NCI-H2107 (cell line): ENCODE measurements at places on chromosomes 6 and 20.
A peak's percentile ranks its signal among the peaks of the same experiment; 100 is the strongest.

GRCh38 chr20:20237093-20237959 is 130.6 kb upstream of the INSM1 start:
- DNase-seq = no peak

DNA sequence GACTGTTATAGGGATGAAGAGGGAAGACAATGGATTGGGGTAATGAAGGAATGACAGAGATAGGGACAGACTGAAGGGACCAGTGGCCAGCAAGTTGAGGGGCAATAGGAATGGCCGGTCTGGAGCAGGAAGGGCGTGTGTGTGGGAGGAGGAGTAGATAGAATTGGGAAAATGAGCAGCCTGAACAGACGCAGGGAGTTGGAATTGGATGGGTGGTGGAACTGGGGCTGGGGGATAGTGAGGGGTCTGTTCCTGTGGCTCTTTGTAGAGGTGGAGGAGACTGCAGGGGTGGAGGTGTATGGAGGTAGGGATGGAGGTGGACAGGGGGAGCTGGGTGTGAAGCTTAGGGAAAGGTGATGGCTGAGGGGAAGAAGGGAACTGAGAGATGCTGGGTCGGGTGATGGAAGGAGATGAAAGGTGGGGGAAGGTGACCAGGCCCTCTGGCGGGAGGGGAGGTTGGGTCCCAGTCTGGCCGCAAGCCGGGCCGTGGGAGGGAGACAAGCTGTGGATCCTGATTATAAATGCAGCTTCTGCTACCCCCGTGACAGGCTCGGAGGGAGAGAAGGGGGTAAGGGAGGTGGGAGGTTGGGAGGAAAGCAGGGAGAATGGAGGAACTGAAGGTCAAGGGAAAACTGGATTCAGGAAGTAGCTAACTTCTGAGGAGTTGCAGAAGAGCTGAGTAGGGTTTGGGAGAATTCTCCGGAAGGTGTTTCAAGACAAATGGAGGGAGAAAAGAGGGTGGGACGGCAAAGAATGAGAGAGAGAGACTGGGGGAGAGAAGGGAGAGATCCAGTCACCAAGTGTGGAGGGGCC is 5.2 kb downstream of the SYNGAP1 start:
- no peak for DNase-seq

- no peak for DNase-seq
Measured at GRCh38 chr6:36445621-36446020, 2.8 kb downstream of the KCTD20 start.

DNA sequence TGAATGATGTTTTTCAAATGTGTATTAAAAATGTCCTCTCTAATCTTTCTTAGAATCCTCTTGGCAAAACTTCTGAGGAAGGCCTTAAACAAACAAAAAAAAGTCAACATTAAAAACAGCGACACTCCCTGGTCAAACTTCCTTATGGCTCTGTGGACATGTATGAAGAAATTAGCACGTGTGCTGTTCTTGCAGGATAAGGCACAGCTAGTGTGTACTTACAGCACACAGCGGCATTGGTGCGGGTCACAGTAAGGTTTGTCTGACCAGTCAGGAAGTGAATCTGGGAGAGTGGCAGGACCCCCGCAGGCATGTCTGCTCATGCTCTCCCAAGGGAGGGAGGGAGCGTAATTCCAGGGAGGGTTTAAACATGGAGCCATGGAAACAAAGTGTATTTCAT is 38.8 kb downstream of the SLC22A1 start:
- no peak for DNase-seq

GRCh38 chr6:124765280-124765679 is 197.0 kb upstream of the RNF217 start:
- no peak for DNase-seq

DNA sequence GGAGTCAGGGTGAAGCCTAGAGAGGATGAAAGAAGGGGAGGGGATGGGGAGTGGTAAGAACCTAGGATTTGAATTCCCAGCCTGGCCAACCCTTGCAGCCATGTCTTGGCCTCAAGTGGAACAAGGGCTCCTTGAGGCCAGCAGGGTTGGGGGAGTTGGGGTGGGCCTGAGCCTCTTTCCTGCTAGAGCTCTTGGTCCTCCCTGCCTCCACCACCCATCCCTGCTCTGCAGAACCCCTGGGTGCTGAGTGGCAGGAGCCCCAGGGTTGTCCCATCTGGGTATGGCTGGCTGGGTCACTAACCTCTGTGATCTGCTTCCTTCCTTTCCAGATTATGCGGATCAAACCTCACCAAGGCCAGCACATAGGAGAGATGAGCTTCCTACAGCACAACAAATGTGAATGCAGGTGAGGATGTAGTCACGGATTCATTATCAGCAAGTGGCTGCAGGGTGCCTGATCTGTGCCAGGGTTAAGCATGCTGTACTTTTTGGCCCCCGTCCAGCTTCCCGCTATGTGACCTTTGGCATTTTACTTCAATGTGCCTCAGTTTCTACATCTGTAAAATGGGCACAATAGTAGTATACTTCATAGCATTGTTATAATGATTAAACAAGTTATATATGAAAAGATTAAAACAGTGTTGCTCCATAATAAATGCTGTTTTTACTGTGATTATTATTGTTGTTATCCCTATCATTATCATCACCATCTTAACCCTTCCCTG is 8.3 kb downstream of the VEGFA start:
- DNase-seq = no peak

- DNase-seq = no peak
Measured at GRCh38 chr6:129994410-129994809, 24.0 kb upstream of the L3MBTL3 start.

DNA sequence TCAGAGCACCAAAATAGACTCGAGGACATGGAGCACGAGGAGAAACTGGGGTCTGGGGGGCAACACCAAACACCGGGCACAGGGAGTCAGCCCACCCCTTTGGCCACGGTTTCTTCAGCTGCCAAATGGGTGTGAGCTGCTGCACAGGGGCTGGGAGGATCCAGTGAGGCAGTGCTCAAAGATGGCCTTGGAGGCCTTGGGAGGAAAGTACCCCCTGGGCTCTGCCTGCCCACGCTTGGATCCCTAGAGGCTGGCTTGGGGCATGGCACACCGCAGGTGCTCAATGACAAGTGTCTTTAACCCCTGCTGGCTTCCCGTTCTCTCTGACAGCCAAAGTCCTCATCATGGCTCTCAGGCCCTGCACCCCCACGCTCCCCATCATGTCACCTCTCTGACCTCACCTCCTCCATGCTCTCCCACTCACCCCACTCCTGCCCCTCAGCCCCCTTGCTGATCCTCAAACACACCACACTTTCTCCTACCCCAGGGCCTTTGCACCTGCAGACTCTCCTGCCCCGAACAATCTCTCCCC is 190.3 kb downstream of the ANKRD60 start:
- no peak for DNase-seq

DNA sequence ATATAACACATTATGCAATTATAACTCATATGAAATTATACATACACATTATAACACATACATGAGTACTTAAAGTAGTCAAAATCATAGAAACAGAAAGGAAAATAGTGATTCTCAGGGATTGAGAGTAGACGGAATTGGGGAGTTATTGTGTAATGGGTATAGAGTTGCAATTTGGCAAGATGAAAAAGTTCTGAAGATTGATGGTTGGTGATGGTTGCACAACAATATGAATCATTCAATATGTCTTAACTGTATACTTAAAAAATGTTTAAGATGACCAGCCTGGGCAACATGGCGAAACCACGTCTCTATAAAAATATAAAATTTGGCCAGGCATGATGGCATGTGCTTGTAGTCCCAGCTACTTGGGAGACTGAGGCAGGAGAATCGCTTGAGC is 372.7 kb downstream of the CDKAL1 start:
- DNase-seq = no peak

DNA sequence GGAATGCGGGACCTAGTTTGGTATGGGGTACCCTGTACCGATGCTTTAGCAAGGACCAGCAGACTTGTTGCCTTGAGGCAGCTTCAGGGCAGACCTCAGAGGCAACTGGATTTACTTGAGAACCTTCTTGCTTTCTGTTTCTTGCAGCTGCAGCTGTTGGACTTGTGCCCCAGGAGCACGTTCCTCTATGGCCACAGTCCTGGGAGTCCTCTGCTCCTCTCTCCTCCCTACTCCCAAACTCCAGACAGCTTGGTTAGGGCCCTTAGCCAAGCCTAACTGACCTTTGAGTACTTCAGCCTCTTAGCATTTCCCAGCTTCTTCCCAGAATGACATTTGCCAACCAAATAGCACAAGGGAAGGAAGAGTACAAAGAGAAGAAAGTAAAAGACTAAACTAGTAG is 34.7 kb downstream of the GHRH start:
- DNase-seq = no peak

GRCh38 chr6:7050872-7051779 is 56.6 kb upstream of the RREB1 start:
- no peak for DNase-seq

- no peak for DNase-seq
Measured at GRCh38 chr20:7004801-7005200, 237.3 kb downstream of the BMP2 start.

- no peak for DNase-seq
Measured at GRCh38 chr20:842547-842940, 9.0 kb downstream of the FAM110A start.

DNA sequence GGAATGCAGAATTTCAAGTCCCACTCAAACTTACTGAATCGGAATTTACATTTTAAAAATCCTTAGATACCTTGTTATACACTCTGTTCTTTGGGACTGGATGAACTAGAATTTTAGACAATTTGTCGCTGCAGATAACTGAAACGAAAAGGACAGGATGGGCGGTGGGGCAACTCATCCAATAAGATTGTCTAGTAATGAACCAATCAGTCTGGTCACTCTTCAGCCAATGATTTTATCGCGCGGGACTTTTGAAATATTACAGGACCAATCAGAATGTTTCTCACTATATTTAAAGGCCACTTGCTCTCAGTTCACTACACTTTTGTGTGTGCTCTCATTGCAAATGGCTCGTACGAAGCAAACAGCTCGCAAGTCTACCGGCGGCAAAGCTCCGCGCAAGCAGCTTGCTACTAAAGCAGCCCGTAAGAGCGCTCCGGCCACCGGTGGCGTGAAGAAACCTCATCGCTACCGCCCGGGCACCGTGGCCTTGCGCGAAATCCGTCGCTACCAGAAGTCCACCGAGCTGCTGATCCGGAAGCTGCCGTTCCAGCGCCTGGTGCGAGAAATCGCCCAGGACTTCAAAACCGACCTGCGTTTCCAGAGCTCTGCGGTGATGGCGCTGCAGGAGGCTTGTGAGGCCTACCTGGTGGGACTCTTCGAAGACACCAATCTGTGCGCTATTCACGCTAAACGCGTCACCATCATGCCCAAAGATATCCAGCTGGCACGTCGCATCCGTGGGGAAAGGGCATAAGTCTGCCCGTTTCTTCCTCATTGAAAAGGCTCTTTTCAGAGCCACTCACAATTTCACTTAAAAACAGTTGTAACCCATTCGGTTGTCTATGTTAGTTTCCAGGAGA is 41.9 kb upstream of the HFE start:
- DNase-seq = peak; percentile 22

DNA sequence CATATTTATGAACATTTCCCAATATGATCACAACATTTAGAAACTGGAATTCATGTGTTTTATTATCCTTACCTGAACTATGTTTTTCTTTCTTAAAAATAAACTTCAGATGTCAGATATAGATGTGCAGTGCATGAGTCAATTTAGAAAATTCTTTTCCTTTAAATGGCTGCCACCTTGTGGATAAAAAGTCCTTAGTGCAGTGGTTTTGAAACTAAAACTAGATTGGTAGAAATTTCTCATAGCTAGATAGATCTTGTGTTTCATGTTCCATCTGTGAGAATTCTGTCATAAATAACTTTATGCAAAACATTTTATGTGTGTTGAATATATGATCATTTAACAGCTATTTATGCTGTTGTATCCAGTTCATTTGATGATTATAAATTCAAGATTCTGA is 134.9 kb downstream of the KLHL32 start:
- peak; percentile 20 for DNase-seq

GRCh38 chr20:48212806-48213509 is 427.7 kb upstream of the SULF2 start:
- DNase-seq = no peak

DNA sequence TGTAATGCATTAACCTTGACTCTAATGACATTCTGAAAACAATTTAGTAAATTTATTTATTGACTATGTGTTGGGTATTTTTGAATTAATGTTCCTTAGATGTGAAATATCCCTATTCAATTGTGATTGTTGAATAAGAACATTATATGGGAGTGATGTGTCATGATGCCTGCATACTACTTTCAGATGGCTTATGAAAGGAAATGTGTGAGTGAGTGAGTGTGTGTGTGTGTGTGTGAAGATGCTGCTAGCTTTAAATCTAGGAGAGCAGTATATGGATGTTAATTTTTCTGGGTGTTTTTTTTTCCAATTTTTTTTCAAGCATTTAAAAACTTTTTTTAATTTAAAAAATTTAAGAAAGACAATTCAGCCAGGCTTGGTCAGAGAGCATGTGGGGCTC is 32.5 kb upstream of the NT5E start:
- DNase-seq = no peak

GRCh38 chr6:156420172-156420993 is 356.8 kb upstream of the ARID1B start:
- no peak for DNase-seq

DNA sequence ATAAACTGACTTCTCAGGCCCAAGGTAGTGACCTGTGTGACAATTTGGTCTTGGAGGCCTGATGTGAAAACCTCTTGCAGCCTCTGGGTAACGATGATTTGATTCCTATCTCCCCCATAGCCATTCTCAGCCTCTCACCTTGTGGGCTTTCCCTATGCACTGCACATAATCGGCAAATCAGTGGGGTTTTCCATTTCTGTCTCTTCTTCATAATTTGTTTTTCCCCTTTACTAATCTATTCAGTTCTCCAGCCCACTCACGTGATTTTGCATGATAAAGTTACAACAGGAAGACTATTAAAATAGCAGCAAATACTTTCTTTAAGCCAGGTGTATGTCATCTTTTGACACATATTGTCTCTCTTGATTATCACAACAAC is 893.7 kb downstream of the TFAP2A start:
- no peak for DNase-seq

DNA sequence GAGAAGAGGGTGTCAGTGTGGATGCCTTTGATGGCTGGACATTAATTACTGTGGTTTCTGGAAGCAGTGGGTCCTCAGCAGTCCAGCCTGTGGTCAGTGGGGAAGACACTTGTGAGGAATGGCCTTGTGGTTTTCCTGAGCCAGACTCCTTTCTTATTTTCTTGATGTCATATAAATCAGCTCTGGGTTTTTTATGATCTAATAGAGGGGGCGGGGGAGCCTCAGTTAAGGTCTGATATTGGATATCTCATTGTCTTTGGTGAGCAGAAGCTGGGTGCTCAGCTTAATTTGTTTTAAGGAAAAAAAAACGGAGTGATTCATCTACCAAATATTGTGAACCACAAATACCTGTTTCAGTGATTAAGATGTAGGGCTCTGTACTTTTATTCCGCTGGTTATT is 62.1 kb downstream of the OTOR start:
- DNase-seq = no peak

DNA sequence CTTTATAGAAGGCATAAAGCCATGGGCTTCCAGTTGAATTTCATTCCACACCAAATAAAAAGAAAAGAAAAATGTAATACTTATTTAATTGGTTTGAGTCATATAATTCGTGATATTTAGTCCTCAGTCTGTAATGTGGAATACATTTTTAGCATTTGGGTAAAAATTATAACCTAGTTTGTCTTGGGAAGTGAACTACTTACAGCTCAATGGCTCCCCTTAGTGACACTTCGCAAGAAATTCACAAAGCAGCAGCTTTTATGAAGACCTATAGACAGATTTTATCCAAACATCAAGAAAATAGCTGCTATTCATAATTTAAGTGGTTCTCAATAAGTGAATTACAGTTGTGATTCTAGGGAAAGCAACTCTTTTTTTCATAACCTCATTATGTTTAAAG is 72.1 kb downstream of the RSPO3 start:
- DNase-seq = no peak

- DNase-seq = no peak
Measured at GRCh38 chr6:162613310-162613709, 114.3 kb downstream of the PRKN start.

- no peak for DNase-seq
Measured at GRCh38 chr6:121694801-121695251, 259.4 kb downstream of the GJA1 start.
